SW 1271 (cell line): ENCODE measurements at places on chromosomes 6 and 20.

DNA sequence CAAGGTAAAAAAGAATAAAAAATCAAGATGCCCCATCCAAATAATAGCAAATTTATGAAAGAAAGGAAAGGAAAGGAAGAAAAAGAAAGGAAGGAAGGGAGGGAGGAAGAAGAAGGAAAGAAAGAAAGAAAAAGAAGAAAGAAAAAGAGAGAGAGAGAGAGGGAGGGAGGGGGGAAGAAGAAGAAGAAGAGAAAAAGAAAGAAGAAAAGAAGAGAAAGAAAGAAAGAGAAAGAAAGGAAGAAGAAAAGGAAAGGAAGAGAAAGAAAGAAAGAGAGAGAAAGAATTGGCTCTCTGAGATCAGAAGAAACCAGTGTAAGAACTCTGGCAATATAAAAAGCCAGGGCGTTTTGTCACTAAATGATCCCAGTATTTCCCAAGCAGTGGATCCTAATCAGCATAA, 401.7 kb downstream of the EPHA7 start:
- DNase-seq, result no peak

DNA sequence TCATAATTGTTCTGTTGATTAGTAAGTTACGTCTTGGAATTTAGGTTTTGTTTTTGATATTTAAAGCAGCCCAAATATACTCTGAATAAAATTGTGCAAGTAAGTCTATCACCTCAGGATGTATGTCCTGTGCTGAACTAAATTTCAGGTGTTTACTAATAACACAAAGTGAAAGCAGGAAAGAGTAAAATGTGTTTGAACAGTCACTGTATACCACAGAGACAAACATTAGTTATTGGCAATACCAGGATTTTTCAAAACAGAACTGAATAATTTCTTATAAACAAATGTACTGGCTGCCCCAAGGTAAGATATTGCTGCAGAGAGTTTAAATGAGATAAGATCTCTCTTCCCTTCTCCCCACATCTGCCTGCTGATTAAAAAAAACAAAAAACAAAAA, 404.7 kb upstream of the RUNX2 start:
- no peak for DNase-seq

- no peak for DNase-seq
Measured at GRCh38 chr6:161254464-161255253, 19.2 kb downstream of the AGPAT4 start.

GRCh38 chr6:16486661-16487060, 248.3 kb downstream of the GMPR start:
- no peak for DNase-seq

- no peak for DNase-seq
Measured at GRCh38 chr6:170222498-170223471, 68.1 kb downstream of the DLL1 start.
